ENCODE measurements at places on chromosomes 4 and X.

- DNase-seq = peak; percentile 35
Measured at GRCh38 chr4:139740531-139741041, 75.0 kb downstream of the MGST2 start.

DNA sequence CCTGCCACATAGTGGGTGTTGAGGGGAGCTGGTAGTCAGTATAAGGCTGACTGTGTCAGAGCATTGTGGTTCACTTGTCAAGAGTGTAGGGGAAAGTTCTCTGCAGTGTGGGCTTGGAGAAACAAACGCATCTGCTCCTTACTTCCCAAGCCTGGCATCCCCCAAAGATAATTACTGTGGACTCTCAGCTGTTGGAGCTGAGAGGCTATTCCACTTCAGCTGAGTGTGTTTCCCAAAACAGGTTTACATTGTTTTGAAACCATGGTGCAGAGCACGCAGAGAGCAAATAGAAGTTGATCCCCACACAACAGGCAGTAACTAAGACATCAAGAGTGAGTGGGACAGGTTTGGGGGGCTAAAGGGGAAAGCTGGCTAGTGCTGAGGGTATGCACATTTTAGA lies 181.0 kb upstream of the EOLA2 start:
- no peak for DNase-seq

DNA sequence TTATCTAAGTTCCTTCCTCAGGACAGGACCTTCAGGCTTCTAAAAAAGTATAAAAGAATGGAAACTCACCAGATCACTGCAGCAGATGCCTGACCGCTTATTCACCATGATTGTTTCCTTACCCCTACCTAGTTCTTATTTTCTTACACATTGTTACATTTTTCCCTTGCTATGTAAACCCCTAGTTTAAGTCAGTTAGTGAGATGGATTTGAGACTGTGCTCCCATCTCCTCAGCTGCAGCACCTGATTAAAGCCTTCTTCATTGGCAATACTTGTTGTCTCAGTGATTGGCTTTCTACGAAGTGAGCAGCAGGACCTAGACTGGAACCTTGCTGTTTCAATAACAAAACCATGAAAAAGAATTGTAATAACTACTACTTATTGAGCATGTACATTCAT lies 4.7 kb downstream of the SPARCL1 start:
- DNase-seq = no peak

- no peak for DNase-seq
Measured at GRCh38 chr4:13990596-13991589, 363.4 kb upstream of the BOD1L1 start.

DNA sequence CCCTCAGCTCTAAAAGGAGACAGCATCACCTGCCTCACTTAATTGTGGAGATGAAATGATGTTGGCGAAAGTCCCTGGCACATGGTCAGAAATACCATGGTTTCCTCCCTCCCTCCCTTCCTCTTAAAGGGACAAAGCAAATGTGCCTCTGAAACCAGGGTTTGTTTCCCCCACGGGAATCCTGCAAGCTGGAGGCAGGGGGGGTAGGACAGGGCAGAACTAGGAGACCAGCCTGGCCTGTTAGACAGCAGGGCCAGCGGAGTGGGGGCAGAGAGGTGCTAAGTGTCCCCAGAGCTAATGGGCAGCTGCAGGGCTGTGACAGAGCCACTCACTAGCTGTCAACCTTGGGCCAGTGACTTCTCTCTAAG lies 5.7 kb downstream of the RTL5 start:
- no peak for DNase-seq

Data from CD4-positive, alpha-beta T cell treated with Interleukin-15 for 1 hour (primary cell).